Occipital lobe (tissue), 3 donors: ENCODE measurements at places on chromosomes 3 and 15.

DNA sequence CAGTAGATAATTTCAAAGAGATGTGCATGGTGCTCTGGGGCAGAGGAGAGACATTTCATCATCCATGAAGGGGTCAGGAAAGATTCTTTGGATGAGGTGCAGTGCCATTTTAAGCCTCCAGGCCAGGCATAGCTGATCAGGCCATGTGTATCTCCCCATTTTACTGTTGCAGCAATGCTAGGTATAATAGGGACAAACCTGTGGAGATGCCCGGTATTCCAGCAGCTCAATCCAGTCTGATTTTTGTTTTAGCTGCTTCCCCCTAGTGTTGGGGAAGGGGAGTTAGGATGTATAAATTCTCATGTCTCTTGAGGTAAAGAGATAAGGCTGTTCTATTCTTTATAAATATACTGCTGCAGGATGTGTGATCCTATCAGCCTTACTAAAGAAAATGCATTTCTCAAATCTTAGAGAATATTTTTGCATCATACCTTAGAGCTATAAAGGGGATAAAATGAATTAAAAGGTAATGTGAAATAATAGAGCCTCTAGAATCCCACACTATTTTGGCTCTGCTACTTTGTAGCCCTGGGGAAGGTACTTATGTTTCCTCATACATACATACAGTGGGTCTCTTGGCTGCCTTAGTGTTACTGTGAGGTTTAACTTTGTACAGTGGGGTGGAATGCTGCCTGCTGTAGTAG, 5.2 kb downstream of the CDV3 start:
- DNase-seq = no peak

GRCh38 chr15:40906991-40907802, 12.9 kb downstream of the VPS18 start:
- DNase-seq = no peak

GRCh38 chr15:78054518-78054917, 23.0 kb downstream of the TBC1D2B start:
- DNase-seq = no peak

- no peak for DNase-seq
Observed at GRCh38 chr3:172270557-172271166, 177.6 kb downstream of the GHSR start.
